DMS79 treated with DMSO at 0.1 percent for 48 hours (cell line): ENCODE measurements at places on chromosomes 4 and X.

GRCh38 chr4:184808713-184809050 is 17.1 kb downstream of the ACSL1 start:
- no peak for DNase-seq

DNA sequence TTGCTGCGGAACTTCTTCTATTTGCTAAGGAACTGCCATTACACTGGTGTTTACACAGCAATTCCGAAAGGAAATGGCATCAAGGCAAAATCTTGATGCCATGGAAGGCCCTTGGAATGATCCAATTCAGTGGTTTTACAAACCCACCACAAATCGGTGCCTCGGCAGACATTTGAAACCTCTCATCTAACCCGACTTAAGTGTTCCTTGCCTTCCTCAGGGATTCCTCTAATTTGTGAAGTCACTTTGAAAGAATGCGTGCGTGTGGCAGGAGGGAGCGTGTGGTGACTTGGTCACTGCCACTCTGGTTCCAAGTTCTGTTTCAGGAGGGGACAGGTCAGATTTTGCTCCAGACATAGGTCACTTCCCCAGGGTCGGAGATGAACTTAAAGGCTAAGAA is 4.8 kb downstream of the NOP14 start:
- DNase-seq = peak; percentile 18

GRCh38 chr4:78019414-78019813 is 37.7 kb upstream of the FRAS1 start:
- DNase-seq = no peak

GRCh38 chrX:40912576-40912975 is 172.7 kb upstream of the USP9X start:
- peak; percentile 18 for DNase-seq

- peak; percentile 55 for DNase-seq
These were observed 24.9 kb downstream of the CCDC149 start for GRCh38 chr4:24887881-24888430.
